NCI-H1105 (cell line): ENCODE measurements at places on chromosomes 12 and 14.

DNA sequence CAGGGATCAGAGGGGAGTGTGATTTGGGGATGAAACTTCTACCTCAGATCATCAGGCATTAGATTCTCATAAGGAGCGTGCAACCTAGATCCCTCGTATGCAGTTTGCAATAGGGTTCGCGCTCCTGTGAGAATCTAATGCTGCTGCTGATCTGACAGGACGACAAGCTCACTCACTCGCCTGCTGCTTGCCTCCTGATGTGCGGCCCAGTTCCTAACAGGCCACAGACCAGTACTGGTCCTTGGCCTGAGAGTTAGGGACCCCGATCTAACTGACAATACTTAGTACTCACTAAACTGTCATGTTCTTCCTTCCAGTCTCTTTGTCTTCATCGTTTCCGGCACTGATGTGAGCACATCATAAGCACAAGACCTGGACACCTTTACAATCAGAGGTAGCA, 5.3 kb upstream of the RPLP0 start:
- no peak for DNase-seq

DNA sequence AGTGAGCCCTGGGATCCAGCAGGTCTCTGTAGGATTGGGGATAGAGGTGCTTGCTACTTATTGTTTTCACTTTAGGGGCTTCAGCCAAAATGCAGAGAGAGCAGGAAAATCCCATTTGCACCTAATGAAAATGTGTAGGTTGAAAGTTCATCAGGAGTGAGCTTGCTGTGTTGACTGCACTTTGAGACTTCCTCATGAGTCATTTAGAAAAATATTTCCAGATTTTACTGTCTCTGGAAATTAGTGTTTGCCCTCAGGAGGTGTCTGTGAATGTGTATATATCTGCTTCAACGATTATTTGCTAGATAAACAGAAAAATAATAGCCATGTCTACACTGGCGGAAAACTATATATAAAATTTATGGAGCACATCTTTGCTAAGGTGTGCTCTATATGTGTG, 159.3 kb downstream of the CAND1 start:
- no peak for DNase-seq

- no peak for DNase-seq
These were observed 4.9 kb downstream of the SH2B3 start for GRCh38 chr12:111410431-111411184.

DNA sequence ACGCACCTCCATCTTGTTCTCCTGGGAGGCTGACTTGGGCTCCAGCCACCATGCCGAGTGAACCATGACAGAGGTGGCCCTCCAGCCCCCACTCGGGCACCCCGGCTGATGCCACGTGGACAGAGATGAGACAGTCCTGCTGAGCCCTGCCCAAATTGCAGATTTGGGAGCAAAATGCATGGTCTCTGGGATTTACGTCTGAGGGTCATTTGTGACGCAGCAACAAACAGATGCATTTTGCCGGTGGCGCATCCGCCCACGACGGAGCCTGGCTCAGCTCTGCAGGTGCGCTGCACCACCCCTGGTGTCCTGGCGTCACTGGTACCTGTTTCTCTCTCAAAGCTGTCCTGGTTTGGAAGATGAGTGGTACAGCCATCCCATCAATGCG, 31.1 kb upstream of the INF2 start:
- no peak for DNase-seq

- DNase-seq: no peak
These were observed 5.9 kb downstream of the GNPTAB start for GRCh38 chr12:101824831-101825230.

DNA sequence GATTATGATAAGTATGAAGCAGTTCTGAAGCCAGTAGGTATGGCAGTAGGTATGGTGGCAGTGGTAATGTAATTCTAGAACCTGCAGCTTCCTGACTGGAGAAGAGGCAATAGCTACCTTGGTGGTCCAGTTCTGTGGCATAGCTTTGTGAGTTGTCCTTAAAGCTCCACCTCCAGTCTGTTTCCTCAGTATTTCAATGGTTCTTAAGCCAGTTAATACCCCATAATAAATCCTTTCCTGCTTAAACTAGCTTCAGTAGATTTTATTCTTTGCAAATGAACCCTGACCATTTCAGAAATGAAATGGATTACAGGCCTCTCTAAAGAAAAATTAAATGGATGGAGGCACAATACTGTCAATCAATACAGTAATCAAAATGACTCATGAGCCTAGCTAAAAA, 117.8 kb upstream of the KRAS start:
- no peak for DNase-seq

DNA sequence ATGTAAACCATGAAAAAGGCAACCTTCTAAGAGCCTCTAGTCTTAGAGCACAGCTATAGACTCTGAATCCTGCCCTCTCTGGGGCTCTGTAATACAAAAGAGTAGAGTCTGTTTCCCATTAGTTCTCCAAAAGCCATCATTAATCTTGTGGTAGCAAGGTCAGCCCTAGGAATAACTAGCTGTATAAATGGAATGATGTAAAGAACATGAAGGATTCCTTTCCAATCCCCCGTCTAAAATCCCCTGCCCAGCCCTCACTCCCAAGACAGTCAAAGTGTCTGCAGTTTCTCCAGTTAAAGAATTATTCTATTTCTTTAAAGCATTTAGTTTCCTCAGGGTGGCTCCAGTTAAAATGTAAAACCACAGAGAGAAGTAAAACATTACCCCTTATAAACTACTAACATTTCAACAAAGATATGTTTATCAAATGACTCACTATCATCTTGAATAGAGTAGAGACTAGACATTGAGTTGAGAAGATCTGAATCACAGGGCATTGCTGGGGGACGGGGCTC, 104.2 kb downstream of the ST8SIA1 start:
- no peak for DNase-seq

DNA sequence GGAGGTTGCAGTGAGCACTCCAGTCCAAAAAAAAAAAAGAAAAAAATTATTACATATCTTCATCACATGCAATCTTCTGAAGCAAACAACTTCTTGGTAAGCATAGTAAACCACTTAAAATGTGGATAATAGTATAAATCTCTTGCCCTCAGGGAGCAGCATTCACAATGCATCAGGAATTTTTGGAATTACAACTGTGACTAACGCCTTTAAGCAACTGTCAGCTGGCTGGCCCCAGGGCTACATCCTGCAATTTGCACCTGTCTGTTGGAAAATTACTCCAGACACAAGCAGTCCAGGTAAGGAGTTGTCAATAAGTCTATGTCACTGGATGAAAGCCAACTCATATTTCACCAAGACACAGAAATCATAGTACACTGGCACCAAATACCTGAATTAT, 5.5 kb upstream of the SLC7A7 start:
- no peak for DNase-seq

DNA sequence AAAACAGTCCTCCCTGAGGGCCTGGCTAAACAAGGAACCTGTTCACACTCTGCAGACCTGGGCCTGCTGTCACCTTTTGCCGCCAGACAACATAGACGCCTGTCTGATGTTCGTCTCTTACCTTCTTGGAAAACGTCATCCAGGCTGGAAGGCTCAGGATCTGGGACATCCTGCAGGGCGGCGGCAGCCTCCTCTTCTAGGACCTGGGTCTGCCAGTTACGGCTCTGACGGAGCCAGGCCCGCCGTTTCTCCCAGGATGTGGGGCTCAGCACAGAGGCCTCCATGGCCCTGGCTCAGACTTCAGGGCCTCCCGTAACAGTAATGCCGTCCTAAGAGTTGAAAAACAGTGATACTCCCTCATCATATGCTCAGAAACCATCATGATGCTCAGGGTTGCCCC, 10.3 kb downstream of the TESPA1 start:
- DNase-seq: no peak

DNA sequence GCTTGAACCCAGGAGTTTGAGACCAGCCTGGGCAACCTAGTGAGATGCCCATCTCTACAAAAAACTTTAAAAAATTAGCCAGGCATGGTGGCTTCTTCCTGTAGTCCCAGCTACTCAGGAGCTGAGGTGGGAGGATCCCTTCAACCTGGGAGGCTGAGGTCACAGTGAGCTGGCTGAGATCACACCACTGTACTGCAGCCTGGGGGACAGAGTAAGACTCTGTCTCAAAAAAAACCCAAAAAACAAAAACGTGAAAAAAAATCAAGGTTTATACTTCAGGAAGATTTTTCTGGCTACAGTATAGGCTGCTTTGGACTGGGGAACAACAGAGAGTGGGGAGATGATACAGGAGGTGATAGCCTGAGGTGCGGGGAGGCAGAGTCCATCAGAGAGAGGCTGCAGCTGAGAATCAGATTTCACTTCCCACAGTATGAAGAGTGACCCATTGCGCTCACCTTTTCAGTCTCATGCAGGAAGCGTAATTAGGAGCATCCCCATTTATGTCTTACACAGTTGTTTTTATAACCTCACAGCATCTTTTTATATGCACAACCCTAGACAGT, 28.9 kb downstream of the DNAH10 start:
- no peak for DNase-seq

GRCh38 chr14:55352201-55352600, 59.4 kb downstream of the ATG14 start:
- no peak for DNase-seq

- DNase-seq: no peak
These were observed 3.1 kb downstream of the DHRS2 start for GRCh38 chr14:23639048-23639890.

DNA sequence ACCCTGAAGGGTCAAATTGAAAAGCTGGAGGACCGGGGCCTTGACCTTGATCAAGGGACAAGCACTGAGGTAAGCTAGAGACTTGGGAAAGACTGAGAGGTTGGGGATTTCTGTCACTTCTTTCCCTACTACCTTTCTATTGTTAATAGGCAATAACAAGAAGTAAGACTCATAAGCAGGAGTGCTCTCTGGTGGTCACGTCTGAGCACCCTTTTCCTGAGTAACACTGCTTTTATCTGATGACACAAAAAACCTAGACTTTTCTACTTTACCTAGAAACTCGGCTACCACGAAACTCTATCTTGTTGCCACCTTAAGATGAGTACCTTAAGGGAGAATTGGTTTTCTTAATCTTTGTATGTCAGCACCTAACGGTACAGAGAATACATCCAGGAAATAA, 35.5 kb upstream of the PPFIBP1 start:
- no peak for DNase-seq

- no peak for DNase-seq
These were observed 70.8 kb downstream of the FBXL14 start for GRCh38 chr12:1523558-1524050.

GRCh38 chr14:72517736-72518135, 376.2 kb downstream of the DPF3 start:
- DNase-seq: no peak

DNA sequence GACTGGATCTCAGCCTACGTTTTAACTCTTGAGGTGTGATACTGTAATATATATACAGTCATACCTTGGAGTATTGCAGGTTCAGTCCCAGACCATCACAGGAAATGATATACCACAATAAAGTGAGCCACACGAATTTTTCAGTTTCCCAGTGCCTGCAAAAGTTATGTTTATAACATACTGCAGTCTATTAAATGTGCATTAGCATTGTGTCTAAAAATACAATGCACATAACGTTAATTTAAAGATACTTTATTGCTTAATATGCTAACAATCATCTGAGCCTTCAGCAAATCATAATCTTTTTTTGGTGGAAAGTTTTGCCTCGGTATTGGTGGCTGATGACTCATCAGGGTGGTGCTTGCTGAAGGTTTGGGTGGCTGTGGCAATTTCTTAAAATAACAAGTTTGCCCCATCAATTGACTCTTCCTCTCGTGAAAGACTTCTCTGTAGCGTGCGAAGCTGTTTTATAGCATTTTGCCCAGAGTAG, 18.9 kb downstream of the PYROXD1 start:
- DNase-seq: no peak

GRCh38 chr12:51217133-51217967, 512 bp downstream of the POU6F1 start:
- DNase-seq: no peak

DNA sequence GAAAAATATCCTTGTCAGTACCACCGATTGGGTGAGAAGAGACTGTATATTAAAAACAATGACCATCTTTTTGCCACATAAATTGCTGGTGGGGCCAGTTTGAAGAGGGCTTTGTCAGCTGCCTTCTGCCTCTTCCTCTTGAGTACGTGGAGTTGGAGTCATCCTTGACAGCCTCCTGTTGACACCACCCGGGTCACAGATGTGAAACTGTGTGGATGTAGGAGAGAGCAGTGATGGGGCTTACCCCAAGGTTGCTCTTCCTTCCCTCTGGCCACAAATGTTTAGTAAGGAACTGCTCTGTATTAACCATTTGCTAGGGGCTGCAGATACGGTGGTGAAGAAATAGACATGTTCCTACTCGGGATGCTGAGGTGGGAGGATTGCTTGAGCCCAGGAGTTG, 12.2 kb downstream of the PTPN11 start:
- no peak for DNase-seq

- DNase-seq: no peak
These were observed 17.1 kb downstream of the CDKL1 start for GRCh38 chr14:50379563-50379962.

DNA sequence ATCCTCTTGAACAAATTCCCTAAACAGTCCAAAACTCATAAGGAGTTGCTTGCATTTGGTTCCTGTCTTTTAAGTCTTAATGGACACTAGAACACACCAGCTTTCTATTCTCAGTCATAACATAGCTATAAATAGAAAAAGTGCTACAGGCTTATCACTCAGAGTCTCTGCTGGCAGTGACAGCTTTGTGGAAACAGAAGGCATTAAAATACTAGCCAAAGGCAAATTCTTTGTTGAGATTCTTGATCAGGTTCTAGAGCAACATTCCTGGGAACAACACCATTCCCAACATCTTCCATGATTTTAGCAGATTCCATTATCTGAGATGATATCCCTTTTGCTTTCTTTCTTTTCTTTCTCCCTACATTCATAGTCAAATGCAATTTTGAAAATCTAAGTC, 207.7 kb upstream of the PLEKHG7 start:
- no peak for DNase-seq

DNA sequence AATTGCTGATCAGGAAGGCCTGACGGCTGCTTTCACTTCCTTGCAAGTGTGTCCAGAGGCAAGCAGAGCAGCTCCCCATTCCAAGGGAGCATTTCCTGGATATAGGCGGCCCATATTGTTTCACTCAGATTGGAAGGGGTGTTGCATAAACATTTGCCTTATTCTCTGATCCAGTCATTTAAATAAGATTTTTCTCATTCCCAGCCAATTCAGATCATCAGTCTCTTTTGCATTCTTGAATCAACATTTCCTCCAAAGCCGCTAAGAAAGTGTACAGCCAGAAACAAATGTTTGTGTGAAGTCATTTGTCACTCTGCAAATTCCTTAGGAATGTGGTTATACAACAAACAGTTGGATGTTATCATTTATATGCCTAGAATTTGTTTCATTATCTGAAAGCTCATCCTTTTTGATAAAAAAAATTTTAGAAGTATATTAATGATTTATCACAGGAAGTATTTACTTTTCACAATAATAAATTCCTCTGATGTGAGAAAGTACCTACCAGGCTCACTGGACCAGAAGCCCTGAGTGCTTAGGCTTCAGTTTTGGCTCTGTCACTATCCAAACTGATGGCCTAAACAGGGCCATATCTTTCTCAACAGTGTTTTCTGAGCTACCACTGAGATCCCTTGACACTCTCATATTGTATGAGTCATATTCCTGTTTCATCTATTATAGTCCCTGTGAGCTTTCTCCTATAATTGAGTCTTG, 379.6 kb downstream of the CCDC91 start:
- DNase-seq: no peak
